ENCODE measurements at places on chromosomes 5 and 9.

DNA sequence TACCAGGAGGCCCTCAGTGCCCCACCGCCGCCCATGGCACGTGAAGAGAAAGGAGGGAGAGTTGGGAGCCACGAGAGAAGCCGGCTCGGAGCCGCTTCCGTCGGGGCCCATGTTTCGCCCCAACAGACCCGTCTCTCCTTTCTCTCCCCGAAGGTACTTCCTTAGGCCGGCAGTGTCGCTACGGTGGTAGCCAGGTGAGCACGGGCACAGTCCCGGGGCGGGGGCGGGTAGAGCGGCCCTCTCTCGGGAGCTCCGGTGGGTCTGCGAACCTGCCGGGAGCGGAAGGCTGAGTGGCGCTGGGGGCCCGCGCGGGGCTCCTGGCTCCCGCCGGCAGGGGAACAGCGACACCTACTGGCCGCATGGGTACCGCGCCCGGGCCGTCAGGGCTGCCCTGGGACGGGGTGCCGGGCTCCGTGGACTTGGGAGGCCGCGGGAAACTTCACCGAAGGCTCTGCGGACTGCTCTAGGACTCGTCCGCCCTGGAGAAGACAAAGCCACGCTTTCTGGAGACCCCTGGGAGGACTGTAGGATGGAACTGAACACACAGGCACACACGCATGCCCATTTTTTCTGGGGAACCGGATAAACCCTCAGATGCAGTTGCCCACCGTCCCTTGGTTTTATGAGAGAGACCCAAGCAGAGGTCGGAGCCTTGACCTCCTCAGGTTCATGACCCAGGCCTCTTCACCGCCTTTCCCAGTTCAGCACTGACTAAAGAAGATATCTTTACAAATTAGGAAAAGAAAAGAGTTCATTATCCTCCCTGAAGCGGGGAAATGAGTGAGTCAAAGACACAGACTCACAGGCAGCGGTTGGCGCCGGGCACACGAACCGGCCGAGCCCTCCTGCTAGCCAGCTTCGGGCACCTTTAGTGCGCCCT, 202.5 kb downstream of the MEF2C start:
- DNase-seq = peak; percentile 68

GRCh38 chr5:145680767-145681166, 154.4 kb downstream of the PRELID2 start:
- no peak for DNase-seq

DNA sequence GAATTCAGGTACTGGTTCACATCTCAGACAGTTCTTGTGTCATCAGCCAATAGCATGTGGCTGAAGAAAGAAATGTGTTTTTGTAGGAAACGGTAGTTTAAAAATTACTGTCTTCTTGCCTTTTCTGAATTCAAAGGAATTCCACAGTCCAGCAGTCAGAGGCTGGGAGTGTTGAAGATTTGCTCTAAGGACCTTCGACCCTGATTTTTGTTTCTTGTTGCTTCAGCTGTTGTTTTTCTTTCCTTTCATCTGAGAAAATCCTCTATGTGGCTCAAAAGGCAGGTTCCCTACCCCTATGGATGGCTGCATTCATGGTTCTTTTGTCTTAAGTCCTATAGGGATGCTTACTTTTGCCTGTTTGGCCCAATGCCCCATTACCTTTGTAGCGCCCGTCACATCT, 304.9 kb downstream of the TMEM167A start:
- DNase-seq = no peak

- DNase-seq = no peak
Measured at GRCh38 chr5:113090336-113091106, 113.9 kb downstream of the DCP2 start.

DNA sequence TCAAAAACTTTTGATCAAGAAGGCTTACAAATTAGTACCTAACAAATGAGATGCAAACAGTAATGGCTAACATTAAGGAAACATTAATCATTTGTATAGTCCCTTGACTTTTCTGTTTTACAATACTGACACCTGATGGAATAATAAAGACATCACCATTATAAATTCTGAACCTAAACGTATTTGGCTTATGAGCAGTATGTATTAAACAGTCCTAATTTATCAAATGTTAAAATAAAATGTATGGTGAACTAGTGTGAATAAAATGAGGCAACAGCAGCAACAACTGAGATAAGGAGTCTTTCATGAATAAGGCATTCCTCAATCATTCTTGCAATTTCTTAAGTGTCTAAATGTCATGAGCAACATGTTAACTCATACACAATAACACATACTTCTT, 6.0 kb downstream of the PUM3 start:
- no peak for DNase-seq

DNA sequence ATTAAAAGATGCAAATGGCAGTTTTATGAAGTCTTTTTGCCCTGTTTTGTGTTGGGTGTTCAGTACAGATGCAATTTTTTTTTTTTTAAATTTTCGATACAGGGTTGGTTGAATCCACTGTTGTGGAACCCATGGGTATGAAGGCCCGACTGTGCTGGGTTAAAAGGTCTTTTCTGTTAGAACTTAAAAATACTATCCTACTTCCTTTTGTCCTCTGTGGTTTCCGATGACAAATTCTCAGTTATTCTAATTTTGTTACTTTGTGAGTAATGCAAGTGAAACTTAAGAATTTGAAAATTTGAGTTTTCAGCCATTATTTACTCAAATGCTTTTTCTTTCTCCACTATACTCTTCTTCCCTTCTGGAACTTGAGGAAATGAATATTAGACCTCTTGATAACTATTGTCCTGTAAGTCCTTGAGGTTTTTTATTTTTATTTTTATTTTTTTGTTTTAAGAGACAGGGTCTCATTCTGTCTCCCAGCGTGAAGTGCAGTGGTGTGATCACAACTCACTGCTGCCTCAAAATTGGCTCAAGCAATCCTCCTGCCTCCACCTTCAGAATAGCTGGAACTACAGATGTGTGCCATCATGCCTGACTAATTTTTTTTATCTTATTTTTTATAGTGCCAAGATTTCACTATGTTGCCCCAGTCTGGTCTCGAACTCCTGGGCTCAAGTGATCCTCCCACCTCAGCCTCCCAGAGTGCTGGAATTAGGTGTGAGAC, 67.5 kb downstream of the ZCCHC7 start:
- no peak for DNase-seq

DNA sequence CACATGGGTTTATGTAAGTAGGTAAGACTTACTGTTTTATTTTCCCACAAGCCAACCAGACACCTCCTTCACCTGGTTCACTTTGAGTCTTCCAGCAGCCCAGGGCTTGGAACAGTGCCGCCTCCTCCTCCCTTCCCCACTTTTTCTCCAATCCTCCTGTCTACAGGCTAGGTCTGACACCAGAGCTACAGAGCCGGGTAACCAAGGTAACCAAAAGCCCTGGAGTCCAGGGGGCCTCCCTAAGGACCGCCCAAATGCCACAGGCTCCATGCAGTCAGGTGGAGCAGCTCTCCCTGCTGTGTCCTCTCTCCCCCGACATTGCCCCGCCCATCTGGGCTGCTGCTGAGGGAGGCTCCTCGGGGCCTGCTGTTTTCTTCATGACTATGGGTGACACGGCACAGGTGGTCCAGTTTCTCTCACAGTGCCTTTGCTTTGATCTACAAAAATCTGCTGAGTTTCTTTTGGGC, 138.0 kb upstream of the EFNA5 start:
- DNase-seq = no peak

- peak; percentile 66 for DNase-seq
Measured at GRCh38 chr9:124771867-124772679, 962 bp upstream of the NR6A1 start.

DNA sequence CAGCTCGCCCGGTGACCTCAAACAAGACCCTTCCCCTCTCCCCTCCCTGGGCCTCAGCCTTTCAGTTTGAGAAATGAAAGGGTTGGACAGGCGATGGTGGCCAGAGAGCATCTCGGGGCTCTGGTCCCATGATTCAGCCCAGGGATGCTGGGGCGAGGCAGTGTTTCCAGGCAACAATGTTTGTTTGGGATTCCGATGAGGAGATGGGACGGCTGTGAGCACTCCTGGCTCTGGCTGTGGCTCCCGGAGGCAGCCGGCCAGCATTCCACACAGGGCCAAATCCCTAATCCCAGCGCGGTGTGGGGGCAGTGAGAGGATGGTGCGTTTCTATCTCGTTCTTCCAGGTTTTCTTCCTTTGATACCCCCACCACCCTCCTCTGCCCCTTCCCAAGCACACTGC, 66.0 kb downstream of the HMCN2 start:
- no peak for DNase-seq

GRCh38 chr9:38181232-38181631, 112.2 kb upstream of the SHB start:
- no peak for DNase-seq

DNA sequence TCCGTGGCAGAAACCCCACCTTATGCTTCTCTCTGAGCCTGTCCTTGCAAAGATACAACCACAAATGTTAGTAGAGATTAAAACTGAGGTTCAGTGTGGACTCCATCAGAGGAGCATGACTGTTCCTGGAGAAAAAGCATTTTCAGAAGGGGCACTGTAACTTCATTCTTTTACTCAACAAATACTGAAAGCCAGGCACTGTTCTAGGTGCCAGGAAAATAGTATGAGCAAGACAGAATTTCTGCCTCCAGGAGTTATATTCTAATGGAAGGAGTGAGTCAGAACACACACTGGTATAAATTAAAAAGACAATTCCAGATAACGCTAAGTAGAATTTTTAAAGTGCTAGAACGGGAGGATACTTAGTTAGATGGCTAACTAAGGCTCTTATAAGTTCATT, 251.4 kb upstream of the GAS1 start:
- DNase-seq = no peak

GRCh38 chr5:29460971-29461559, 1732.4 kb upstream of the CDH6 start:
- no peak for DNase-seq

DNA sequence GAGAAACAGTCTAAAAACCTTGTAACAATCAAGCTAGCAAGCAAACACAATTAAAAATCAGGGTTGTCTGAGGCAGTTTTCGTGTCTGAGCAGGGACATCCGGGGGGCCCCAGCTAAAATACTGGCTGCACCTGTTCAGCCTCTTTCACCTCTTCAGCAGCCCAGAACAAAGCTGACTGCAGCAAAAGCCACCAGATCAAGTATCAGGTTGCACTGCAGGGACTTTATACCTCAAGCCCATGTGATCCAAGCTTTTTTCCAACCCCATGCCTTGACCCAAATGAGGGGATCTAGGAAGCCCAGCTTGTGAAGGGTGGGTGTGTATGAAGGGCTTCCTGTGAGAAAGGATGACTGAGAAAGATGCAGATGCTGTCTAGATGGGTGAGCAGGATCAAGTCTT, 133.4 kb downstream of the SEMA6A start:
- no peak for DNase-seq

DNA sequence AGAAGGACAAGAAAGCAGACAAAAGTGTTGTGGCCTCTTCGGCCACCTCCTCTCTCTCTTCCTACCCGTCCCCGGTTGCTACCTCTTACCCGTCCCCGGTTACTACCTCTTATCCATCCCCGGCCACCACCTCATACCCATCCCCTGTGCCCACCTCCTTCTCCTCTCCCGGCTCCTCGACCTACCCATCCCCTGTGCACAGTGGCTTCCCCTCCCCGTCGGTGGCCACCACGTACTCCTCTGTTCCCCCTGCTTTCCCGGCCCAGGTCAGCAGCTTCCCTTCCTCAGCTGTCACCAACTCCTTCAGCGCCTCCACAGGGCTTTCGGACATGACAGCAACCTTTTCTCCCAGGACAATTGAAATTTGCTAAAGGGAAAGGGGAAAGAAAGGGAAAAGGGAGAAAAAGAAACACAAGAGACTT, 2.4 kb downstream of the EGR1 start:
- DNase-seq = peak; percentile 36

GRCh38 chr5:83844449-83845068, 123.9 kb upstream of the HAPLN1 start:
- peak; percentile 5 for DNase-seq

DNA sequence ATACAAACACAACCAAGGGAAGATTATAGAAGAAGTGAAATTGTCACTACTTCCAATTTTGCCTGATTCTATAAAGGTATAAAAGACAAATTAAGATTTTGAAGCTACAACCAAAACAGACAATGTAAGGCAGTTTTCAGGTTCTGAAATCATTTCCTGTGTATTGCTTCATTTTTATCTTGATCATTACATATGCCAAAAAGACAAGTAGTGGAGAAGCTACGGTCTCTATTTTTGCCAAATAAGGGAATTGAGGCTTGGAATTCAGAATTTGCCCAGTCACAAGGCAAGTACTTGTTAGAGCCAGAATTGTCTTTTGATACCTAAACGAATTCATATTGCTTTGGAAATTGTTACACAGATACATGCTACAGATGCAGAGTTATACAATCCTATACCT, 20.6 kb downstream of the EDIL3 start:
- no peak for DNase-seq

DNA sequence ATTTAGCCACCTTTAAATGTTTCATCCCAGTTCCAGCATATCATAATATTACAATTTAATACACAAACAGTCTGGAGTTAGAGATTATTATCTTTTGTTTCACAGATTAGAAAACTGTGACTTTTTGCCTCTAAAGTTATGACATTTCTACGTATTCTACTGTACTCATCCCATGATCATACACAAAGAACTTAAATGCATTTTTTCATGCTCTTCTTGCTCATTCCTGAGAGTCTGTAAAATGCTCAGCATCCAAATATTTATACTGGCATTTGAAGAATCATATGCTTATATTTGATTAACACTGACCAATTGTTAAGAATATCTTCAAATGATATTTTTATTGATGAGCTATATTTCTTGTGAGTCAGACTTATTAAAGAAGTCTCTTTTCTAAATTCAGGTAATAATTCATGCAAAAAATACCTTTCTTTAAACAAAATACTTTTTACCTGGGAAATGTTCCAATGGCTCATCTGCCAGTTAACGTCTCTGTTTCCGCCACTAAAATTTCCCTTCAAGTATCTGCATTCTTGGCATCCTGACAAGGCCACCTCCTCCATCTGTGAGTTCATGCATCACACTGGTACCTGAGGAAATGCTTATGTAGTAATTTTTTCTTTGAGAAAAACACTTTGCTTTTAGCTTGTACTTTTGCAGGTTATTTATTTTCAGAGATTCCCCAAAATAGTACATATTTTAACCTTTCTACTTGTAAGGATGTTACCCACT, 139.6 kb upstream of the RASA1 start:
- no peak for DNase-seq

- no peak for DNase-seq
Measured at GRCh38 chr9:131872006-131872405, 132.1 kb upstream of the RAPGEF1 start.

DNA sequence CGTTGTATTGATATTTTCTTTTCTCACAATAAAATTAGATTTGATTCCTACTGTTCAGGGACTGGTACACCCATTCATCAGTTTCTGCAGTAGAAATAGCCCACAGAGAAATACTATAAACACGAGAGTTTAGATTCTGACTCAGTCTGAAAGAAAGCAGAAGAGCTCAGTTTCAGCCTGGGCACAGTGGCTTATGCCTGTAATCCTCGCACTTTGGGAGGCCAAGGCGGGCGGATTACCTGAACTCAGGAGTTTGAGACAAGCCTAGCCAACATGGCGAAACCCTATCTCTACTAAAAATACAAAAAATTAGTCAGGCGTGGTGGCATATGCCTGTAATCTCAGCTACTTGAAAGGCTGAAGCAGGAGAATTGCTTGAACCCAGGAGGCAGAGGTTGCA, 8.6 kb downstream of the ITK start:
- DNase-seq = no peak

Data from NCI-H460 (cell line).